Activated CD4-positive, CD25-positive, alpha-beta regulatory T cell treated with anti-CD3 and anti-CD28 coated beads, Interleukin-2, amount 50 U/mL, for 16 hours (primary cell): ENCODE measurements at places on chromosomes 1 and 21.

DNA sequence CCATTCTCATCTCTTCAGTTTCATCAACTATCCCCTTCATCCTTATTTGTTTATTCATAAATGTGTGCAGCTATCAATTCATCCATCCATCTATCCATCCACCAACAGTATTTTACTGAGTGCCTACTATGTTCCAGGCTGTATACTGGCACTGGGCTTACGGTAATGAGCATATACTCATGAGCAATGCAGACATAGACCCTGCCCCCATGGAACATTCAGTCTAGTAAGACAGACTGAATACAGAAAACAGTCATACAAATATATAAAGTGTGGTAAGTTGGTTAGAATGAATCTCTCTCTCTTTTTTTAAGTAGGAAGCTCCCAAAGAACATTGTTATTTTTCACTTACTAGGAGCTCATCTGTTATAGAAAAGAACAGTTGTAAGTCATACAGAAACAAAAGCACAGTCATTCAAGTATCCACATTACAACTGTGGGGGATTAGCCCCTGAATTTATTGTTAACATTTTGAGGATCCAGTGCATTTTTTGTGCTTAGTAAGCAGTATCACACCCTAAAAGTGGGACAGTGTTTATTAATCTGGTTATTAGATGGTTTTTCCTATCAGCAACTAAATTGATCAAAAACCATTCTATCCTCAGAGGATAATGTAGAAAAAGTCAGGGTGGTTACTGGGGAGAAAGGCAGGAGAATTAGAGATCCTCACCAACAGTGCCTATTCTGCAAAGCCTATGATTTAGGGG is 3.6 kb downstream of the SLC16A4 start:
- DNase-seq, result no peak

DNA sequence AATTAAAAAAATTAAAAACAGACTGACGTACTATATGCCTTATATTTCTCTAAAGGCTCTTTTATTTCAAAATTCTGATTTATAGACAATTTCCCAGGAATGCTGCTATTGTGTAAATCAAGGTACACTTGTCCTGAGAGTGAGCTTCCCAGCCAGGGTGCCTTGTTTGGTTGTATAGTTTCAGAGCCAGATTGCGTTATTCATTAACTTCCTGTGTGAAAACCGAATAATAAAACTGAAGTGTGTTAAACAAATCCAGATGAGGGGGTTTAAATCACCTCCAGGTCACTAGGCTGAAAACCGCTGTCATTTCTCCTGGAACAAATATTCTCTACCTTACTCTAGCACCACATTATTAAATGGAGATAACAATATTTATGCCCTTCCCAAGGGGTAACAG is 68.7 kb downstream of the LMX1A start:
- no peak for DNase-seq

DNA sequence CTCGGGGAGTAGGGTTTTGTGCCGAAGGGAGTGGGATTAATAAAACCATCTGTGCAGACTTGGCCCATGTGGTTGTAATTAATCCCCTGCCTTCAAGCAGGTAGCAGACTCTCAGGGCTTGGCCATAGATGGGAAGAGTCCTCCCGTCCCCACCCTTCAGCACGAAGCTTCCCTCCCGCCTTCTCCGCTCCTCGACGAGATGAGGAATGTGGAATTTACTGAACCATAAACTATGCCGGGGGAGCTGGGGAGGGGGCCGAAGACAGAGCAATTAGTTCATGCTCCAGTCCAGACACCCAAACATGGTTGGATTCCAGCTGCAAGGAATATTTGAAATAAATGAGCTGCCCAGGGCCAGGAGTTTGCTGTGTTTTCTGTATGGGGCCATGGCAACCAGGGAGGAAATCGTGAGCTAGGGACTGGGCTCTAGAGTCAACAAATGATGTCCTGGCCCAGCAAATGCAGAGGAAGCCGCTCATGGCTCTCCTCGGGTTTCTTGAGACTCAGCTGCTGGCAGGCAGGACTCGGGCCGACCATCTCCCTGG is 78.8 kb downstream of the SPSB1 start:
- DNase-seq, result no peak

- DNase-seq, result no peak
These were observed 27.8 kb upstream of the A3GALT2 start for GRCh38 chr1:33348676-33349080.

DNA sequence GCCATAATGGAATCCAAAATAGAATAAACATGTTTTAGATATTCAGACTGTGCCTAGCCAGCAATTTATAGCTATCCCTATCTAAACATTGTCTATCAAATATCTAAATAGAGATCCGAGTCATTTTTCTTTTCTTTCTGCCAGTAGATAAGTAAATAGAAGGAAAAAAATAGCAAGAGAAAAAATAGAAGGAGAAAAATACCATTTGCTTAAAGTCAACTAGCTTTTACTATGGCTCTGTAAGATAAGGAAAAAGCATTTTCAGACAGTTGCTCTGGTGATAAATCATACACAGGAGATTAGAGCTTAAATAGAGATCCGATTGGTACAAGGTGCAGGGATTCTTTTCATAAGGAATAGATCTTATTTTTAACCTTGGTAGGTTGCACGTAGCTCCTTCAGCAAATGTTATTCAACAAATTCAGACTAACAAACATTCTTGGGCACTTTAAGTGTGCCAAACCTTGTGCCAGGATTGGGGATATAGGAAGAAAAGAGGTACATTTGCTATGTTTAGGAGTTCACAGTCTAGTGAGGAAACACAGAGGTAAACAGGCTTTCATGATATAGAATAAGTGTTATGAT is 70.1 kb upstream of the CCDC190 start:
- no peak for DNase-seq

DNA sequence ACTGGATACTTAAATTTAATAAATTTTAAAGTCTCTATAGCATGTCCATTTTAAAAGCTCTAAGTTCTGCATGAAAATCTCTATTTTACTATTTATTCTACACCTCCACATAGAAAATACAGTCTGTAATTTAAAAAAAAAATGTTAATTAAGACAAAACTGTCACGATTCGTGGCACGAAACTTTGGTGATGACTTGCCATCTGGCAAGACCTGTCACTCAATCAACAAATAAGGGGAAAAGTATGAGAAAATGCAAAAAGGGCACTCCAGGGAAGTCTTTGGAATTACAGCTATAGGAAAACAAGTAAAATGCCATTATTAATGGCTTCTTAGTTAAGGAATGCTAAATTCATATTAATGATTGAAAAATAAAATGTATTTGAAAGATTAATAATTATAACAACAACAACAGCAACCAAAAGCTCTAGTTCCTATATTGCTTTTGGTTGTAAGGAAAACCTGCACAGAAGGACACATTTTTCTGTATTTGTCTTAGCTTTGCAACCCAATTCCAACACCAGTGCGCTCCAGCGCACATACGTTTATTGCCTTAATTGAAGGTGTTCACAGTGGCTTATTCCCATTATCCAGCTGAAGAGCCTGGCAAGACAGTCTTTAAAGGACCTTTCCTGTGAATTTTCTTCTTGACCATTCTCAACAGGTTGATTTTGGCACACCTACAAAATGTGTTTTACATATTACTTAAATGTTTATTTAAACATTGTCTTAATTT is 107.8 kb downstream of the PLPPR5 start:
- no peak for DNase-seq

GRCh38 chr1:41282679-41283317 is 40.7 kb upstream of the SCMH1 start:
- DNase-seq, result no peak

DNA sequence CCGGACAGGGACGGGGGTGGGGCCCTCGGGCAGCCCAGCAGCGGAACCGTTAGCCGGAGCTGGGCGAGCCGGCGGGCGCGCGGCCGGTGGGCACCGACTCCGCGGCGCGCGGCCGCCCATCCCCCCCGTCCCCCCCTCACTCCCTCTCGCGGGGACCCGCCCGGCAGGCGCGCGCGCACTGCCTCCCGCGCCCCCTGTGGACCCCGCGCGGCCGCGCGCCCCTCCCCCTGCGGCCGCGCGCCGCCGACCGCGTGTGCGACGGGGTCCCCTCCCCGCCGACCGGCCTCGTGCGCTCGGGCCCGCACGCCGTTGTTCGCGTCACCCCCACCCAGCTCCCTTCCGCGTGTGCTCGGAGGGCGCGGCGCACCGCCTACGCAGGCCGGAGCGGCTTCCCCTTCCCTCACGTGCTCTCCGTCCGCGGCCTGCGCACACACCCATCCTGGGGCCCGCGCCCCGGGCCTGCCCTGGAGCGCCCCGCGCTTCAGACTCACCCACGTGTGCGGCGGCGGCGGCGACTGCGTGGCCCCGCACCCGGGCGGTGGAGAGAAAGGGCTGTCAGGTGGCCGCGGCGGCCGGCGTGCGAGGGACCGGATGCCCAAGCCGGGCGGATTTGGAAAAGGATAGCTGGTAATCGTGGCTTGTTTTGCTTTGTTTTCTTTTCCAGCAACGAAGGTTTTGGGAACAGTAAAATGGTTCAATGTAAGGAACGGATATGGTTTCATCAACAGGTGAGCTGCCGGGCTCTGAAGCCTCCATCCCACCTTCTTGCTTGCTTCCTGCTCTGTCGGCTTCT is 717 bp downstream of the YBX1 start:
- DNase-seq, result peak; percentile 28

DNA sequence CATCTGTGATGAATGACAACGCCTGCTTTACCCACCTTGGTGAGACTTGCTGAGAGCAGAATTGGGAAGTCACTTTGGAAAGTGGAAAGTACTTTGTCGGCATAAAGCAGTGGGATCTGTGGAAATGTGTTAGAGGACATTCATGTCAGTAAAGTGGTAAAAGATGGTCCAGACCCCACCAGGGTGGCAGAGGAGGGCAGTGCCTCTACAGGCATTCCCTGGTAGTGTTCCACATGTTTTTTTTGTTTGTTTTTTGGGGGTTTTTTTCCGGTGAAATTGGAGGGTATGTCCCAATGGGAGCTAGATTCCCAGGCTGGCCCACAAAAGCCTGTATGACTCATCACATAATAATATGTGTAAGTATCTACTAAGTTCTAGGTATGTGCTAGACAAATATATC is 80.6 kb downstream of the ELAVL4 start:
- DNase-seq, result no peak

GRCh38 chr1:224851210-224851847 is 78.1 kb upstream of the DNAH14 start:
- DNase-seq, result peak; percentile 28

- no peak for DNase-seq
These were observed 32.3 kb downstream of the SLC2A1 start for GRCh38 chr1:42926235-42926878.

- DNase-seq, result no peak
These were observed 70.1 kb downstream of the SSBP3 start for GRCh38 chr1:54336116-54336515.

- DNase-seq, result no peak
These were observed 11.1 kb upstream of the GJA5 start for GRCh38 chr1:147771226-147772125.

DNA sequence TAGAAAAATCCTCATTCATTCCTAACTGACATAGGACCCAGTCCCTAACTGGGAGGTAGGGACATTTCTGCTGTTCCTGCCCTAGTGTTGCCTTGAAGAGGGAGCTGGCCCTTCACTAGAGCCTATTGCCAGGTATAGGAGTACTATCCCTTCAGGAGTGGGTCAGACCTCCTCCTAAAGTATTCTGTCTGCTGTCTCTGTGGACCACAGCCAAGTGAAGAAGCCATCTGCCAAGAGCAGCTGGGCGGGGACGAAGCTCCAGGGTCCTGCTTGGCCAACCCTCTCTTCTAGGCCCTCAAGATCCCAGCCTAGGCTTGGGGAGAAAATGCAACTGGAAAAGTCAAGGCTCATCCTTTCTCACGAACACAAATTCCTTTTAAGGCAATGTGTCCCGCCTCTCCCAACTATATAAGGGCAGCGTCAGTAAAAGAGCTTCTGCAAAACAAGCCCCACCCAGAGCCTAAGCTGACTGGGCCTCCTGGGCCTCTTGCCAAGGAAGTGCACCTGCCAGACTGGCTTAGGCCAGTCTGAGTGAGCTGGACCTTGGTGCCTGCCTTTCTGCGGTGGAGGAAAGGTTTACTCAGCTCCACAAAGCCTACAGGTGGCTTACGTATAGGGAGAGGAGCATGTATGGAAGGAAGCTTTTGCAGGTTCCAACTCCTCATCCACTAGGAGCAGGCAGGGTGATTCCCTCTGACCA is 638 bp upstream of the TUFT1 start:
- no peak for DNase-seq

- DNase-seq, result no peak
These were observed 1.9 kb upstream of the TSNAX start for GRCh38 chr1:231526536-231526935.

GRCh38 chr1:244339776-244340175 is 111.9 kb downstream of the ADSS2 start:
- no peak for DNase-seq

DNA sequence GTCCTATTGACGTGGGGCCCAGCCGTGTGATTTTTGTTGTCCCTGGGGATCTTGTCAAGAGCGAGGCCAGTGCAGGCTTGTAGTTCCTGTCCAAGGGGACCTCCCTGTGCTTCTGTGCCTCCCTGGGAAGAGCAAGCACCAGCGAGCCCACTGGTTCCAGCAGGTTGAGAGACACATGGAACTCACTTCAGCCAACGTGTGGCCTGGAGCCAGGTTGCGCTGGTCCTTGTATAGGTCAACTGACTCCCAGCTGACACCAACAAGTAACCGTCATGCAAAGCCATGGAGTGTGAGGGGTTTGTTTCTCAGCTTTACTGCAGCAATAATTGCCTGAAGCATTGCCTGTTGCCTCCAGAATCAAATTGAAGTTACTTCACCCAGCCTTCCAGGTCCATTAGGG is 63.0 kb downstream of the DISP3 start:
- no peak for DNase-seq

- no peak for DNase-seq
These were observed 1943.0 kb downstream of the MRPL39 start for GRCh38 chr21:23664193-23664694.

DNA sequence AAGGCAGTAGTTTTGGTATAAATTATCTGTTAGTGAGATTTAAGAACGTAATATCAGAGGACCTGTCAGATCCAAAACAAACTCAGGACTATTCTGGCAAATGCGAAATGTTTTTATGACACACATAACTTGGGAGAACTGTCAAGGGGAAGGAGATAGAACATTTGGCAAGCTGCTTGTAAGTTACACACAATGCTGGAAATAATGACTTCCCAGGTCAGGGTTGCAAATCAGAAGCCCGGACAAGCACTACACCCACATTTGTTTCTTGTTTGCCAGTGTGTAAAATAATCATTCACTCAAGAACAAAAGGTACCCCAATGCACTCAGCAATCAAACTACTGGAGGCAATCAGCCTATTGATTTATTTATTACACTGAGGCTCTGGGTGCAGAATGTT is 354.7 kb downstream of the KCNH1 start:
- no peak for DNase-seq

GRCh38 chr1:199959775-199960110 is 67.8 kb upstream of the NR5A2 start:
- DNase-seq, result no peak

- peak; percentile 55 for DNase-seq
These were observed at the start of gene DIPK1A for GRCh38 chr1:92961131-92961895. Gene DIPK1A (minus strand): TSS chr1:92961462. CDS start chr1:92961429, 33 bp downstream.

DNA sequence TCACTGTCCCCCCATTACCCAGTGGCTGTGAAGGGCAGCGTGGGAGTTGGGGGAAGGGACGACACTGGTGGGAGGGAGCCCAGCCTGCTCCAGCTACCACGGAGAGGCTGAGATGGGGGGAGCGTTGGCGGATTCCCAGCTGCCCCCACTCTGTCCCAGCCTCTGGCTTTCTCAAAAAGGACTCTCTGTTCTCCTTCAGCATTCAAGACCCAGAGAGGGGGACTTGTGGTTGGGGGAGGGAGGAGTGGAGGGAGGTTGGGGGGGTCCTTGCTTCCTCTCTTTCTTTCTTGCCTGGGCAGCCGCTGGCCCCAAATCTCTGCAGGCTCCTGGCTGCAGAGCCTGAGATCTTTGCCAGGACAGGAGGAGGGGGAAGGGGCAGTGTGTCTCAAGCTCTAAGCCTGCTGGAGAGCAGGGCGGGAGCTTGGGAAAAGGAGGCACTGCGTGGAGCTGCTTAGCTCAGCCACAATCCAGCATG is 2.2 kb downstream of the ATP1A2 start:
- DNase-seq, result no peak
